Activated CD8-positive, alpha-beta memory T cell treated with anti-CD3 and anti-CD28 coated beads for 24 hours (primary cell): ENCODE measurements at places on chromosomes 7 and 10.

GRCh38 chr7:134619627-134620331, 26.9 kb upstream of the BPGM start:
- DNase-seq = no peak

DNA sequence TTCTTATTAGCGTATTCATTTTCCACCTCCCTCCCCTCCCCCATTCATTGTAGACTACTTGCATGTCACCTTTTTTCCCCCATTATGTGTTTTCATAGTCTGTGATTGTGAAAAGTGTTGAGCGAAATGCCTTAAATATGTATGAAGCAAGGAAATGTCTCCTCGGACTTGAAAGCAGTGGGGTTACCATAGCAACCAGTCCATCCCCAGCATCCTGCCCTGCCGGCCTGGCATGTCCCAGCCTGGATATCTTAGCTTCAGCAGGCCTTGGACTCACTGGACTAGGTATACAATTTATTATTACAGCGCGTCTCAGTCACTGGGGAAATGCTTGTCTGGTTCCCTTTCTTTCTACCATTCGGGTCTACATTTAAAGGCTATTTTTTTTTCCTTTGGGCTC, 283.6 kb downstream of the BICC1 start:
- no peak for DNase-seq

- no peak for DNase-seq
Measured at GRCh38 chr7:157885140-157885539, 548.3 kb downstream of the DNAJB6 start.

GRCh38 chr10:102919246-102919959, 1.3 kb downstream of the CNNM2 start:
- DNase-seq = no peak

GRCh38 chr10:95394161-95394880, 103.5 kb upstream of the PDLIM1 start:
- no peak for DNase-seq

GRCh38 chr7:47283497-47284131, 298.3 kb downstream of the TNS3 start:
- DNase-seq = no peak

GRCh38 chr10:132397036-132397541, at the start of gene PWWP2B:
Gene PWWP2B (plus strand): TSS chr10:132397200. CDS start chr10:132397227, 27 bp downstream.
- peak; percentile 83 for DNase-seq

DNA sequence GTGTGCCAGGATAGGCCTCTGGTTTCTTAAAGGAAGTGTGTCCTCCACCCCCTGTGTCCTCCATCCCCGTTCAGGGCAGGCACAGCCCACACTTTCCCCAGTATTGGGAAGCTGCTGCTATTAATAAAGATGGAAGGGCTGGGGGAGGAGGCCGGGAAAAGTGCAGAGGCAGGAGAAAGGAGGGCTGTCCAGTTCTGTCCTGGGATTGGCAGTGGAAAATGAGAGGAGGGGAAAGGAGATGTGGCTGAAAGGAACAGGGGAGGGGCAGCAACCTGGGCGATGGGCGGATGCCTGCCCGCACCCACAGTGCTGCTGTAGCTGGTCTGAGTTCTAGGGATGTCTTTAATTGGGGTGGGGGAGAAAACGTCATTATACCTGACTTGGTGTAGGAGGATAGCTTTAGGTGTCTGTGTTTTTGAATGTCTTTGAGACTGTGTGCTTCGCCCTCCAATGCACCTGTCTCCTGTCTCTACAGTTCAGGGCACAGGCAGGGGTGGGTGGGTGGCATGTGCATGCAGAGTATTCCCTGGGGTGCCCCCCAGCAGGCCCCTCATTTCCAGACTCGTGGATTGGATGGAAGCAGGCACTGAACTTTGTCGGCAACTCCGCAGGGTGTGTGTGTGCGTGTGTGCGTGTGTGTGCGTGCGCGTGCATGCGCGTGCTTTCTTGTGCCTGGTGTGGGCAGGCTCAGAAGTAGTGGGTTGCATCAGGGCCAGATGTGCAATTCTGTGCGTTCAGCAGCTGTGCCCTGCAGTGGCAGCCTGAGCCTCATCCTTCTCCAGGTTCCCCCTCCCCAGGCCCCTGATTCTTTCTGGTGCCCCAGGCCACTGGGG, 2.5 kb downstream of the TRIM8 start:
- DNase-seq = no peak
